A549 treated with AZD2906 at 1 μM for 4 hours (cell line): ENCODE measurements at places on chromosomes 2 and 18. TPM values are rescaled to one million over a fixed set of nuclear protein-coding genes. Genes with fewer than 3 reads are reported as not detected.

Gene COLEC11
- 0.31 to 0.82 TPM (median 0.53 TPM) in 5 replicates for total RNA-seq

Gene ACSL3
- 147 to 197 TPM (median 149 TPM) in 5 replicates for total RNA-seq

Gene VWC2L
- not detected in 5 replicates for total RNA-seq

Gene OR6B2
- total RNA-seq: not detected in 5 replicates

Gene AGXT
- not detected in 5 replicates for total RNA-seq

Gene CENPO
- 44.3 to 57.3 TPM (median 48.0 TPM) in 5 replicates for total RNA-seq
